Foreskin melanocyte (primary cell): ENCODE measurements at places on chromosomes 13 and 19.

DNA sequence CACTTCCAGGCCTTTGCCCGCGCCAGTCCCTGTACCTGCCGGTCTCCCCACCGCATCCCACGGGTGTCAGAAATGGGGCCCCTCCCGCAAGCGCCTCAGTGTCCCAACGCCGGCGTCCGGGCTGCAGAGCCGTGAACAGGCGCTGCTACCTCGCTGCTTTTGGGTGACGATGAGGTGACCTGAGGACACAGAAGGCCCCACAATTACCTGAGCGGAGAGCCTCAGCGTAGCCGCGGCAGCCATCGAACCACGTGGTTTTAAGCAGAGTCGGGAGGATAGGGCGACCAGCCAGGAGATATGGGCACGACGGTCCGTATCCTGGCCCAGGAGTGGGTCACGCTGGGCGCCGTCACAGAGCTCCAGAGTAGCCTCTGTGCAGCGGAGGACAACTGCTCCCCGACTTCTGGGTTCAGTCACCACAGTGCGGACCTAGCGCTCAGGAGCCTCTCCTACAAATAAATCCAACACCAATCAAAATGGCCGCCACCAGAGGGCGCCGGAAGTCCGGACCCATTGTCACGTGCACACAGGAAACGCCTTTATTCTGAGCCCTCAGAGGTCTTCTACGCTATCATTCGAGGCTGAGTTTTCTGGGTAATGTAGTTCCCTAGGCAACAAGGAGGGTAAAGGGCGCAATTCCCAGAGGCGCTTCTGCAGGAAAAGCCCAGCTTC is at the start of gene ZNF814:
TSS of gene ZNF814 (minus strand) at position 478 of the 672 bp plus-strand sequence. CDS start at position 243, 235 bp downstream.
- DNase-seq = peak; percentile 83

DNA sequence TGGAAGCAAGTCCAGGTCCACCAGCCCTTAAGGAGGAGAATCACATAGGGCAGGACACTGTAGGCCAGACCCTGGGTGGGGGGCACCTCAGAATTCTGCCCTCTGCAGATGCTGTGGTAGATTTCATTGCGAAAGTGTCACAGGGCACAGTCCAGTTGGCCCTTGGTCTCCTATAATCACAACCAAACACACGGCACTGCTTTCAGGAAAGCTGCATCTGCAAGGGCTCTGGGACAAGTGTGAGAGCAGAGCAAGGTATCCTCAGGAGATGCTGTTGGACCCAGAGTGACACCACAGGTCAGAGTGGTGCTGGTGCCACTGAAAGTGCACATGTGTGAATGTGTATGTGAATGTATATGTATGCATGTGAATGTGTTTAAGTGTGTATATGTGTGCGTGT is 88.6 kb upstream of the MBNL2 start:
- DNase-seq = no peak

GRCh38 chr19:18393836-18394235 is 3.6 kb downstream of the LRRC25 start:
- no peak for DNase-seq

DNA sequence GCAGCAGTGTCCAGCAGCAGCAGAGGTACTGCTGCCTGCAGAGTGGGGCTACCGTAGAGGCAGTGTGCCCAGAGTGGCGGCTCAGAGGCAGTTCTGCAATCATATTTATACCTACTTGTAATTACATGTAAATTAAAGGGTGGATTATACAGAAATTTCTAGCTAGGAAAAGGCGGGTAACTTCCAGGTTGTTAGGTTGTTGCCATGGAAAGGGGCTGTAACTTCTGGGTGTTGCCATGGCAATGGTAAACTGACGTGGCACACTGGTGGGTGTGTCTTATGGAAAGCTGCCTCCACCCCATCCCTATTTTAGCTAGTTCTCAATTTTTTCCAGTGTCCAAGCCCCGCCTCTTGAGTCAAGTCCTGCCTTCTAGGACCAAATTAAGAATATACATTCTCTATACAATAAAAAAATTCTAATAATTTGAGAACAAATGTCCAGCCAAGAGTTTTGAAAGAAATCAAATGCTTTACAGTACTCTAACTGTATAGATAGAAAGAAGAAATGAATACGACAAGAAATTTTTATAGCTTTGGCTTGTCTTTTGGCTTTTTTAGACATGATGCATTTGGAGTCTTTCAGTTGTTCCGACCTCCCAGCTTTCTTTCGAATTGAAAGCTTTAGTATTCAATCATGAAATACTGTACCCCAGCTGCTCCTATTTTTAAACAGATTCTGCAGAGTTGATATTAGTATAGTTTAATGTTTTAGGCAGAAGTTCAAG is 816.6 kb downstream of the DIAPH3 start:
- DNase-seq = no peak

- no peak for DNase-seq
These were observed 13.3 kb downstream of the VSTM2B start for GRCh38 chr19:29539131-29539530.

DNA sequence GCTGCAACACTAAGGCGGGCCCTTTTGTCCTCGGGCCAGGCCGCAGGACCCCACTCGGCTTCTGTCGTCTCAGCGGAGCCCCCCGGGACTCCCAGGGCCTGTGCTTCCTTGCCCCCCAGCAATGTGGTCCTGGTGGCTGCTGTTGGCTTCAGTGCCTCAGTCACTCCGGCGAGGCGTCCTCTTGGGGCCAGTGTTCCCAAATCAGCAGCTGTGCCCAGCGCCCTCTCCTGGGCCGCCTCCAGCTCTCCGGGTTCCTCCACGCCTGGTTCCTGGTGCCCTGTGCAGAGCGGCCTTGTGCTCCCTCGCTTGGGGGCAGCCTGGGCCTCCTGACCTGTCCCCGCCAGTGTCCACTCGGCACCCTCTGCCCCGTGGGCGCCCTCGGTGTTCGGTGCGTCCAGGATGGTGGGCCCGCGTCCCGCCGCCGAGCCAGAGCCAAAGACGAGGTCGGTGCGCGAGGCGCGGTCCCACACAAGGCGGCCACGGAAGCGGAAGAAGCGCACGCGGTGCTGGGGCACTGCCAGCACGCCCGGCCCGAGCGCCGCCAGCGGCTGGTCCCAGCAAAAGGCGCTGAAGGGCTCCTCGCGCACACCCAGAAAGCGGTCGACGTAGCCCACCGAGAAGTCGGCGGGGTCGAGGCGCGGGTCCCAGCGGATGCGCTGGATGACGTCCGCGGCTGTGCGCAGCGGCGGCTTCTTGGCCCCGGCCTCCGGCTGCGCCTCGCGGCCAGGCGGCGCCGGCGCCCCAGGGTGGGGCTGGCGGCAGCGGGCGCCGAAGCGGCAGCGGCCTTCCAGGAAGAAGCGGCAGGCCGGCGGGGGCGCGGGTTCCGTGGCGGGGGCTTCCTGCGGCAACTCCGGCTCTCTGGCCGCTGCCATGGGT is 685 bp downstream of the LENG9 start:
- DNase-seq = peak; percentile 64
